CD4-positive, alpha-beta memory T cell (primary cell): ENCODE measurements at places on chromosomes 16 and 17.

DNA sequence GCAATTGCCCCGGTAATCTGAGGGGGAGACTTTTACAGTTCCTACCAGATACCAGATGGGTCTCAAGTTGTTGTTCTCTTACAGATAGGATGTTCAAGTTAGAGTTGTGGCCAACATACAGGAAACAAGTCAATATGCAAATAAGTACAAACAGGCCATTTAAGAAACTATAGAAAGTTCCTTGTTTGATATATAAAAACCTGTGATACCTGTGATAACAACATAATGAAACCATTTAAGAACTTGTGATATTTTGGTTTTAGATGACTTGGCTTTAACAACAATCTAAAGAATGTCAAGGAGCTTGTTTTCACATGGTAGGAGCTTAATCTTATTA is 16.8 kb downstream of the CDR2 start:
- DNase-seq, result peak; percentile 59

DNA sequence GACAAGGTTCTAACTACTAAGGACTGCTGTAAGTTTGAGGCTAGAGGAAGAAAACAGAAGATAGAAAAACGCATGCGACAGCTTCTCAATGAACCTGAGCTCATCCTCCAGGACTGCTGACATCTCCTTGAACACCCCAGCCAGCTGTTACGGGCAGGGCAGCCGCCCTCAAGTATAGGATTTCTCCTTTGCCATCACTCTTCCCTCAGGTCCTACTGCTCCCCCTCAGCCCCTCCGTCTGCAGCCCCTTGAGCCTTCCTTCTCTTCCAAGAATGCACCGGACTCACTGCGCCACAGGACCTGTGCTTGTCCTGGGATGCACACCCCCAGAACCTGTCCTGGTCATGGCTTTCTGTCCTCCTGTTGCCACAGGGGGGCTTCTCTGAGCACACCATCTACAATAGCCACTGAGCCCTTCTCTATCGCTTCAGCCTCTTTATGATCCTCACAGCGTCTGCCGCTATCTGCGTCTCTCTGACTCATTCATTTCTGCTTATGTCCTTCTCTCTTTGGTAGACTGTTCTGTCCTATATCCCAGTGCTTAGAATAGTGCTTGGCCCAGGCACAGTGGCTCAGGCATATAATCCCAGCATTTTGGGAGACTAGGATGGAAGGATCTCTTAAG is 15.7 kb upstream of the XYLT2 start:
- DNase-seq, result no peak

- no peak for DNase-seq
These were observed 1.2 kb upstream of the NARF start for GRCh38 chr17:82457073-82457928.

DNA sequence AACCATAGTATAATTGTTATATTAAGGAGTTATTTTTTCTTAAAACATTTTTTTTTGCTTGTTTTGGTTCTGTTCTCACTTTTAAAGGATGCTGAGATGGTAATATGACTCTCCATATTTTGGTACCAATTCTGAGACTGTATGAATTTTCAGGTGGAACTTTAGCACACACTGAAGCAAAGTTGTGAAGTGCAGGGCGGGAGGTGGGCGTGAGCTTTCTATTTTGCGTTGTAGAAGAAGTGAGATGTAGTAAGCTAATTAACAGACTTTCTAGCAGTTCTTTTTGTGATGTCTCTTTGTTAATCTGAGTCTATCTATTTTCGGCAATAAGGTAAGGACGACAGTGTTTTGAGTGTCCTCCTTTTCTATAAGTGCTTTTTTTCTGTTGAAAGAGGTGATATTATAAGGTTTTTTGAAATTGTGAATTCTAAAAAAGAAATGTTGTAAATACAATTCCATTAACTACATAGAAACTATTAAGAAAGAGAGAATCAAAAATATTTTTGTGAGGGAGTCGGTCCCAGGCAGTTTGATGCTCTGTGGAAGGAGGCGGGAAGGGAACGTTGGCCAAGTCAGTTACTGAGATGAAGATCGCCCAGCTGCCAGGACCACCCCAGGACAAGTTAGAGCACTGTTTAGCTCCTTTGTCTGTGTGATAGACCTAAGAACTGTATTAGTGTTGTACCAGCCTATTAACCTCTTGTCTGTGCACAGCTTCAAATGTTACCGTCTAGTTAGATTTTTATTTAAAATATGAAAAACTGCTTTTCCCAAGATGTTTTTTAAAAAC is 65.0 kb downstream of the CCDC182 start:
- no peak for DNase-seq

DNA sequence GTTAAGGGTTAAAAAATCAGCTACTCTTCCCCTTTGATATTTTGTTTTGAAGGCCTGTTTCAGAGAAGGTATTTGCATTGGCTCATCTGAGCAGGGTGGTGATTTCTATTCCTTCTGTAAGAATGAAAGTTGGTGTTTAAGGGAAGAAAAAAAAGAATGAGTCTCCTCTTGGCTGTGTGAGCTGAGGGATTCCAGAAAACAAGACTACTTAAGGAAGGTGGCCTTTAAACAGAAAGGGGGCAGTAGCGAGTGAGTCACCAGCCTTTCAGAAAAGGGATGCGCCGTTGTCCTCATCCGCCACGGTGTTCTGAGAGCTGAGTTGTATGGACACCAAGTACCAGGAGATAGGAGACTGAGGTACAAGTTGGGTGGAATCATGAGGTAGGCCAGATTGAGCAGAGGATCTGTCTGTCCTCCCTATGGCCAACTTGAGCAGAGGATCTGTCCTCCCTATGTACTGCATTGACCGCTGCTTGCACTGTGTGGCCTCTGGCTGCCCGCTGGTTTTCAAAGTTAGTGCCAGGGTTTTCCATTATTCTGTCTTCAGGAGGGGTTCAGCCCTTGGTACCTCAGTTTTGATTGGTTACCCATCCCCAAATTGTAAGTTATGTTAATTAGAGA is 8.2 kb downstream of the PRKCA start:
- DNase-seq, result no peak

- DNase-seq, result no peak
These were observed 51.5 kb downstream of the CHCT1 start for GRCh38 chr17:60473788-60474187.

- no peak for DNase-seq
These were observed 6.2 kb downstream of the PCGF2 start for GRCh38 chr17:38741921-38742410.

GRCh38 chr16:87701505-87701921 is 64.3 kb downstream of the KLHDC4 start:
- DNase-seq, result no peak

DNA sequence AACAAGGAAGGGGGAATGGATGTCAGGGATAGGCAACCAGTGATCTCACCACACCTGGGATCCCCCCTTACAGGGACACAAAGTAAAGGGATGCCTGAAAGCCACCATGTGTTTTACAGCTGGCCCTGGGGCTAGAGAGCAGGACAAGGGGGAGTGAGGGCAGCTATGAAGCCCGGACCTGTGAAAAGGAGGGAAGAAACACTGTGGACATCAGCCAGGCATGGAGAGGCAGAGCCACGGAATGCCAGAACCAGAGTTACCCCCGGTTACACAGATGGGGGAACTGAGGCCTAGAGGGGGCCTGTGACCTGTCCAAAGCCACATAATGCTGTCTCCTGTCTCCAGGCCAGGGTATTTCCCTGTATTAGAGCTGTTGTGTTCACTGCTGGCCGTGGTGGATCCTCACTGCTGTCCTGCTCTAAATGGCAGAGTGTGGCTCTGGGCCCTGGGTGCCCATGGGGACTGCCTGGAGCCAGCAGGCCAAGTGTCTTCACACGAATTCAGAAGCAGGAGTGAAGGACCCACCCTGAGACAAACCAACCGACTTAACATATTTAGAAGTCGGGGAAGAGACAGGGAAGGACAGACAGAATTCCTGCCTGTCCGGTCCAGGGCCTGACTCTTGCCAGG is 29.7 kb upstream of the ITGA3 start:
- no peak for DNase-seq

GRCh38 chr17:20022701-20023100 is 13.5 kb downstream of the SPECC1 start:
- DNase-seq, result no peak

- DNase-seq, result no peak
These were observed 66.9 kb downstream of the SOCS1 start for GRCh38 chr16:11188801-11189740.

DNA sequence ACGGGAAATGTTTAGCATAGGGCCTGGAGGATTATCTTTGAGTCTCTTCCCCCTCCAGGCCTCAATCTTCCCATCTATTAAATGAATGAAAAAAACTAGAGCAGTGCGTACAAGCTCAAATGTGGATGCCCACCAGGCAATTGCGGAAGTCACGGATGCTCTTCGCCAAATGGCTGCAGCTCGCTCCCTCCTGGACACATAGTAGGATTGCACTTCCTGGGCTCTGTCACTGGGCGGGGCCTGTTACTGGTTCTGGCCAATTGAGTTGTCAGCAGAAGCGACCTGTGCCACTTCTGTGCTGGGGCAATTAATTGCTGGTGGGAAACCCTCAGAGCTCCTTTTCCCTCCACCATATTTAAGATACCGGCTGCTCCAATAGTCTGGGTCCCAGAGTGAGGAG is 168.2 kb upstream of the IRX6 start:
- DNase-seq, result no peak

DNA sequence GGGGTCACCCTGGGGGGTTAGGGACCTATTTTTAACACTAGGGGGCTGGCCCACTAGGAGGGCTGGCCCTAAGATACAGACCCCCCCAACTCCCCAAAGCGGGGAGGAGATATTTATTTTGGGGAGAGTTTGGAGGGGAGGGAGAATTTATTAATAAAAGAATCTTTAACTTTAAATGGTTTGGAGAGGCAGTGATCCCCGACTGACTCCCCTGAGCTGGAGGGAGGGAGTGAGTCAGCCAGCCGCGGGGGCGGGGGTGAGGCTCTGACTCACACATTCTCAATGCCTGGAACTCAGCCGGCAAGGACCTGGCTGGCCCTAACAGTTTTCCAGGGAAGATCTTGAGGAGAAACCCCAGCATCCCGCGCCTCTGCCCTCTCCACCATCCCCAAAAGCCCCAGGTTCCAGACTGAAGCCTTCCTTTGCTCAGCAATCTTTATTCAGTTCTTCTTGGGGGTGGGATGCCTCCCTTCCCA is 1.5 kb downstream of the HCFC1R1 start:
- peak; percentile 53 for DNase-seq

- DNase-seq, result no peak
These were observed 9.4 kb upstream of the MEOX1 start for GRCh38 chr17:43671031-43671692.

GRCh38 chr16:31873556-31874365 is at the start of gene ZNF267:
ZNF267 (plus strand) TSS chr16:31873807; CDS start chr16:31873967, 160 bp downstream.
- peak; percentile 94 for DNase-seq

- DNase-seq, result no peak
These were observed 153.4 kb upstream of the DYNLRB2 start for GRCh38 chr16:80387318-80387921.

DNA sequence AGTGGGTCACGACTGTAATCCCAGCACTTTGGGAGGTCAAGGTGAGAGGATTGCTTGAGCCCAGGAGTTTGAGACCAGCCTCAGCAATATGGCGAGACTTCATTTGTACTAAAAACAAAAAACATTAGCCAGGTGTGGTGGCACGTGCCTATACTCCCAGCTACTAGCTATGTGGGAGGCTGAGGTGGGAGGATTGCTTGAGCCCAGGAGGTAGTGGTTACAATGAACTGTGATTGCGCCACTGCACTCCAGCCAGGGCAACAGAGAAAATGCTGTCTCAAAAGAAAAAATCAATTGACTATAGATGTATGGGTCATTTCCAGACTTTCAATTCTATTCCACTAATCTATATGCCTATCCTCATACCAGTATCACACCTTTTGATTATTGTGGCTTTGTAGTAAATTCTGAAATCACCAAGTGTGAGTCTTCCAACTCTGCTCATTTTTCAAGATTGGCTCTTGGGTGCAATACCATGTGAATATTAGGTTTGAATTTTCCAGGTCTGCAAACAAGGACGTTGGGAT is 27.2 kb upstream of the CEP20 start:
- DNase-seq, result no peak

DNA sequence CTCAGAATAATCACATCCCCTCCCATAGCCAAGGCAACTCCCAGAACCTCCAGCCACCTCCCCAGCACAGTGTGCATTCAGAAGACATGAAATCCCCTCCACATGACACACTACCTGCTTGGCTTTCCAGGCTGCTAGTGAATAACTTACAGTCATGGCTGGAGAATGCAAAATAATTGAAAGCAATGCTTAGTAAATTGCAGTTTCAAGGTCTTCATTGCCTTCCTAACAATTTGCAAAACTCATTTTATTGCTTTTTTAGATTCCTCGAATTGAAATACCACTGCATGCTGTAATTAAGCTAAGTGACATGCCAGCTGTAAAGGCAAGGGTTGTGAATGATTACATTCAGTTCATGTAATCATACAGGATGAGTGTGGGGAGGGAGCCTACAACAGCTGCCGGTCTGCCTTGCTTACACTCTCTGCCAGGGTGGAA is 29.0 kb upstream of the HOXB13 start:
- DNase-seq, result no peak
